ENCODE measurements at places on chromosomes 7 and 10.
A peak's percentile ranks its signal among the peaks of the same experiment; 100 is the strongest.

- DNase-seq: no peak
Measured at GRCh38 chr7:102280521-102280920, 6.1 kb upstream of the SH2B2 start.

GRCh38 chr10:64275774-64276173 is 754.6 kb downstream of the REEP3 start:
- DNase-seq: no peak

DNA sequence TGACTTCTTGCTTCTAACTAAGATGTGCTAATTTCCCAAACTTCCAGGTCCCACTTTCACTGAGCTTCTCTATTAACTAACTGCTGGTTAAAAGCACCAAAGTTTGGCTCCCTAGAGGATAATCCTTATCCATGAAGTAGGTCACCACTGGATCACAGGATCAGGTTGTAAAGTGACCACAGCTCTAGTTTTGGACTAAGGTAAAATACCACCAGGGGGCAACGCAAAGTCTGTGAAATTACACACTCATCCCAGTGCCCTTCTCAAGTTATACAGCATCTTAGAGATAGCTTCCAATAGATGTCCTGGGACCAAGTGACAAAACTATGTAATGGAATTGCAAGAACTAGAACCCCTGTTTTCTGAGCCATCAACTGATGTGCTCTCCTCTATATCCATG is 116.4 kb upstream of the ASAH2 start:
- DNase-seq: no peak

DNA sequence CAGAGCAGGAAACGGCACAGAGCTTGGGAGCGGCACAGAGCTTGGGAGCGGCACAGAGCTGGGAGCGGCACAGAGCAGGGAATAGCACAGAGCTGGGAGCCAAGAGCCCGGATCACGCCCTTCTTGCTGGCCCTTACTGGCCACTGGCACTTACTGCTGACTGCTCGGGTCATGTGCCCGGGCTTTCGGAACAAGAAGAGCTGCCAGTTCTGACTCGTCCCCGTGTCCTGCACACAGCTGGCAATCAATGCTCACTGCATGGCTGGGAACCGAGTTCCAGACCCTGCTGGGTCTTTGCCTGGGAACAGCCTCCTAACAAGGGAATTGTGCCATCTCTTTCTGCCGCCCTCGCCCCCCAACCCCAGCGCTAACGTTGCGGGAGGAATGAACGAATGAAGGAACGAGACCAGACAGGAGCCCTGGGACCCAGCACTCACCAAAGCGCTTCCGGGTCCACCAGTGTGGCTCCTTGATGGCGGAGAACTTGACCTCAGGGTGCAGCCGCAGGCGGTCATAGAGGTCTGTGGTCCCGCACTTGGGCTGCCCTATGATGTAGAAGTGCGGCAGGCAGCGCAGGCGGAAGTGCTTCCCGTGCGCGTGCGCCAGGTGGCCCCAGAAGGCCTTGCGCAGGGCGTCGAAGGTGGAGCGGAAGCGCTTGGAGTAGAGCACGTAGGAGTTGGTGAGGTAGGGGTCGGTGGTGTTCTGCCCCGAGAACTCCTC is 49.1 kb downstream of the CHST15 start:
- DNase-seq: no peak

GRCh38 chr7:41696323-41696916 is 6.5 kb downstream of the INHBA start:
- DNase-seq: peak; percentile 52

- no peak for DNase-seq
Measured at GRCh38 chr10:34938399-34938670, 123.2 kb upstream of the PARD3 start.

GRCh38 chr7:55457801-55458200 is 92.7 kb downstream of the LANCL2 start:
- no peak for DNase-seq

- no peak for DNase-seq
Measured at GRCh38 chr10:122553341-122553740, 7.2 kb upstream of the DMBT1 start.

- DNase-seq: no peak
Measured at GRCh38 chr7:16409777-16410176, 11.6 kb downstream of the CRPPA start.

DNA sequence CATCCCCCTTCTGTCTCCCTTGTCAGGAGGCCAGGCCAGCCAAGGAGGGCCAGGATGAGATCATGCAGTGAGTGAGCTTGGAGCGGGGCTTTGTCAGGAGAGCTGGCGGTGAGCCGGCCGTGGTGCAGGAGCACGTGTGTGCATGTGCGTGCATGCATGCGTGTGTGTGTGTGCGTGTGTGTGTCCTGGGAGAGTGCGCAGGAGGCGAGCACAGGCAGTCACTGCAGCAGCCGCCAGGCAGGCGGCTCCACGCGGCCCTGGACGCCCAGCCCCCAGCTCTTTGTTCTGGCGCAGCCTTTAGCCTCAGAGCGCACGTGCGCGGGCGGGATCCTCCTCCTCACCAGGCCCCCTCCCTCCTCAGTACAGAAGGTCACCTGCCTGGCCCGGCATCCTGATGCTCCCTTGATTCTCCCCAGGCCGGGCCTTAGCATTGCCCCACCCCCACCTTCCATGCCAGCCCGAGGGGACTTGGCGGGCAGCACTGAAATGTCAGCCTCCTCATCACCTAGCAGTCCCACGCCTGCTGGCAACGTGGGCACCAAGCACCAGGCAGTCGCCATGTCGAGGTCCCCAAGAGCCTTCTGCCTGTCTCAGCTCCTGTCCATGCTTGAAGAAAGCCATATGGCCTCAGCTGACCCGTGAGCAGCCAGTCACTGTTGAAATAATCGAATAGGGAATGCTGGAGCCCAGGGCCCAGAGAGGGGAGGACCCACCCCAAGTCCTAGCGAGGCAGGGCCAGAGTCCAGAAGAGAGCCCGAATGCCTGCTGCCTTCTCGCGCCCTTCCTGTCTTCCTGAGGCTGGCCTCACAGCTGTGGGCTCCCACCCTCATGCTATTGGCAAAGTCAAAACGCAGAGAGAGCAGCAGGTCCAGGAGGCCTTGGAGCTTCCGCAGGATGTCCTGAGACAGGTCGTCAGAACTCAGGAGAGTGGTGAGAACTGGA is 125.9 kb upstream of the PPIF start:
- peak; percentile 48 for DNase-seq

DNA sequence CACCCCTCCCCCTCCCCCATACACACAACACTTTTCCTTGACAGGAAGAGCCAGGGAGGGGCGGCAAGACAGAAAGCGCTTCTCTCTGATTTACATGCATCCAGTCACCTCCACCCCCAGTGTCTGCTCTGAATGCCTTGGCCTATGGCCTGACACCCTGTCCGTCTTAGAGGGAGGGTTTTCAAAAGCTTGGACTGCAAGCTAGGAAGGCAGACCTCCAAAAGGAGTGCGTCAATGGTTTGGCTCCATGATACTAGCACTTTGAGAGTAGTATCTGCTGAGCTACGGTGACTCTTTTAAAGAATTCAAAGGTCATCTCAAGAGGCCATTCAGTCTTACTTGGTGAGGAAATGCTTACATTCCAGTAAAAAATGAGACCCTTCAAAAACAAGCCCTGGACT is 20.3 kb upstream of the PAX2 start:
- DNase-seq: no peak

- DNase-seq: no peak
Measured at GRCh38 chr7:80583901-80584300, 54.5 kb upstream of the CD36 start.

GRCh38 chr7:104453190-104453589 is 124.8 kb downstream of the LHFPL3 start:
- no peak for DNase-seq

DNA sequence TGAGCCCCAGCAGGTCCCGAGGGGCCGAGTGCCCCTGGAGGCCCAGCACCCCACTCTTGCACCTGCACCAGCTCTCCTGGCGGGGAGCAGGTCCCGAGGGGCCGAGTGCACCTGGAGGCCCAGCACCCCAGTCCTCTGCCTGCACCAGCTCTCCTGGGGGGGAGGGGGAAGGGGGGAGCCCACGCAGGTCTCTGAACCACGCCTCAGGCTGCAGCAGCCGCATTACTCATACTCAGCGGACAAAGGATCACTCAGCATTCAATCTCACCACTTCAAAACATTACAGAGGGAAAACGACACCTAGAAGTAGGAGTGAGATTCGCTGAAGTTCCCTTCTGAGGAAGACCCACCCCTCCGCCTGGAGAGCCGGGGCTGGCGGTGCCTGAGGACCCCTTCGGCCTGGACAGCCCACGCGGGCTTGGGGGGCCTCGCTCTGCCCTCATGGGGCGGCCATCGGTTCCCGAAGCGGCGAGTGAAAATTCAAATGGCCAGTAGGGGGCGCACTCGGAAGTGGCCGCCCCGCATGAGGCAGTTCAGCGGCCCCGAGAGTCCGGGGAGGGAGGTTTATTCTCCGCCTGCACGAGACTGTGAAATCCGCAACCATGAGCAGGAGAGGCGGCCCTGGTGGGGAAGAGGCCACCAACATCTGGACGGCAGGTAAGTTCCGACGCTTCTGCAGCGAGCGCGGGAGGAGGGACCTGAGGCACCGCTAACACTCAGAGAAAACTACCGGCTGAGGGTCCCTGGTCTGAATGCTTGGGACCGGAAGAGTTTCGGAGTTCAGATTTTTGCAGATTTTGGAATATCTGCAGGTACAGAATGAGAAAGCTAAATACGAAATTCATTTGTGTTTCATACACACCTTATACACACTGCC is 1.1 kb upstream of the GPER1 start:
- no peak for DNase-seq

DNA sequence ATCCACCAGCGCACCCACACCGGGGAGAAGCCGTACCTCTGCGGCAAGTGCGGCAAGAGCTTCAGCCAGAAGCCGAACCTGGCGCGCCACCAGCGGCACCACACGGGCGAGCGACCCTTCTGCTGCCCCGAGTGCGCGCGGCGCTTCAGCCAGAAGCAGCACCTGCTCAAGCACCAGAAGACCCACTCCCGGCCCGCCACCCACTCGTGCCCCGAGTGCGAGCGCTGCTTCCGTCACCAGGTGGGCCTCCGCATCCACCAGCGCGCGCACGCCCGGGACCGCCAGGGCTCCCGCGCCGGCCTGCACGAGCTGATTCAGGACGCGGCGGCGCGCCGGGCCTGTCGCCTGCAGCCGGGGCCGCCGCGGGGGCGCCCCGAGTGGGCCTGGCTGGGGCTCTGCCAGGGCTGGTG is 17.7 kb downstream of the ZNF775 start:
- DNase-seq: no peak

DNA sequence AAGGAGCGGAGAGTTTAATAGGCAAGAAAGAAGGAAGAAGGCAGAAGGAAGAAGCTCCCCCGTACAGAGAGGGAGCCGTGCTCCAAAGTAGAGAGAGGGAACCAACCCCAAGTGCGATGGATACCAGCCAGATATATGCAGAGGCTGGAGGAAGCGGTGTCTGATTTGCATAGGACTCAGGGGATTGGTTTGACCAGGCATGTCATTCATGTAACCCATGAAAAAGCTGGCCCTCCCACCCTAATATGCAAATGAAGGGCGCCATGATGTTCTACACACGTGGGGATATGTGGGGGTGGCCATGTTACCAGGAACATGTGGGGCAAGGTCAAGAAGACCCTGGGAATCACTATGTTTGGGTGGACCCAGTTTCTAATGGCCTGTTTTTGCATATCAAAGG is 40.6 kb upstream of the FAM3C start:
- no peak for DNase-seq

DNA sequence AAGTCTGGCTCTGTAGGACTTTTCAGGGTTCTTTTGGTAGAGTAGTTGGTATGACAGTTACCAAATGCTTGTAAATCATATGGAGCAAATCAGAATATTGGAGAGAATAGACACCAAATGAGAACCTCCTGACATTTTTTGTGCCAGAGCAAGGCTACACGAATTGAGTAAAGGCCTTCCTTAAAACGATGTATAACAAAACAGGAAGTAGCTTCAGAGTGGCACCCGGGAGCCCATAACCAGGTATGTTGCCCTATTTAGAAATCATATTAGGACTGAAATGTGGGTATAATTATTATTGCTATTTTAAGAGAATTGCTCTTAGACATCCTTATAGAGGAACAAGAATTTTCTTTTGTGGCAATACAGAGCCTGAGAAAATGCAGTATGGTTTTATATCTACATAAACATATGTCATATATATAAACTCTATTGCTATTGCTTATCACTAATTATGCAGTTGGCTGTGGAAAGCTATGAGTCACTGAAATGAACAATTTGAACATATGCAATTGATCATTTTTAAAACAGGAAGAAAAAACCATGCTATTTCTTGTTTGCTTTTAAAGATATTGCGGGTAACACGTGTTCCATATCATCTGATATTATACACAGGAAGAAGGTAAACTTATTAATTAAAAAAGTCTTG is 197.4 kb upstream of the MTPN start:
- no peak for DNase-seq

GRCh38 chr10:105473170-105473569 is 832.1 kb downstream of the SORCS3 start:
- no peak for DNase-seq

DNA sequence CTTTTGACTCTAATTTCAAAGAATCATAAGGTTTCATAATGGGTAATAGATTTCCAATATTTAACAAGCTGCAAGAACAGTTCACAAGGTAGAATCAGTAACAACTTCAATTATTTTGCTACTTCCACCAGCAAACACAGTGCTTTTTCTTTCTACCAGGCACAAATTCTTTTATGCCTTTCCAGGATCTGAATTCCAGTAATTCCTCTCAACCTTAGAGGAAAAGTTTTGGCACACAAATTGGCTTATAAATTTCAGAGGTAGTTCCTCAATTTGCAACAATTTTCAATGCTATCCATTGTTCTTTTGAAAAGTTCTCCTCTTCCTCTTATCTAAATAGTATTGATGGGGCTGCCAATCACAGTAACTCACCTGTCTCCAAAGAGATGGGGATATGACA is 665.4 kb upstream of the PHF14 start:
- no peak for DNase-seq

- DNase-seq: no peak
Measured at GRCh38 chr7:27359181-27360125, 116.9 kb downstream of the EVX1 start.

GRCh38 chr10:7445474-7446185 is 34.8 kb upstream of the SFMBT2 start:
- no peak for DNase-seq

DNA sequence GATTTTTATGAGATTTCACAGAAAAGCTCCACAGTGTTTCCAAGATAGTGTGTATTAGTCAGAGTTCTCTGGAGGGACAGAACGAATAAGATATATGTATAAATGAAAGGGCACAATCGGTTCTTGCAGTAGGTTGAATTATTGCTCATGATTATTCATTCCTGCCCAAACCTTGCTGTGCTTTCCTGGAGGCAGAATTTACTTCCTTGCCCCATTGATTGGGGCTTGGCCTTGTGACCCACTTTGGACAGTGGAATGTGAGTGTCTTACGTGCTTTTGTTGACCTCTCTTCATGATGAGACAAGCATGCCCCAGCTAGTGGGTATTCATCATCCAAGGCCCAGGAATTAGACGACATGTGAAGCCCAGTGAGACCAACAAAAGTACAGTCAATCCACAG is 53.0 kb upstream of the ABCB5 start:
- DNase-seq: no peak

DNA sequence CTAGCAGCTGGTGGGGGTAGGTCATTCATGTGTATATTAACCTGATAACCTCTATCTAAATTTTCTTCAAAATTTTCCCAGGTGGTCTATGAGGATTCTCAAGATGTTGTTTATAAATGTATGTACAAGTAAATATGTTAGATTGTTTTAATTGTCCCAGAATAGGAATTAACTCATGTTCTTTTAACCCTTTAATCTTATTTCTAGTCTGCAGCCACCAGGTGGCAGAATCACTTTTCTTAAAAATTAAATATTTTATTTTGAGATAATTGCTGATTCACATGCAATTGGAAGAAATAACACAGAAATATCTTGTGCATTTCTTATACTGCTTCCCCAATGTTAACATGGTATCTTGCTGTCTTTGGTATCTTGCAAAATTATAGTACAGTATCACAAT is 589.5 kb downstream of the ARL4A start:
- DNase-seq: no peak

GRCh38 chr7:108078691-108079090 is 51.5 kb downstream of the LAMB4 start:
- DNase-seq: no peak

All from nucleus accumbens (tissue), 56 donors.